ENCODE measurements at places on chromosomes 13 and 19.

- DNase-seq: no peak
Measured at GRCh38 chr13:43444081-43444480, 342.7 kb downstream of the ENOX1 start.

DNA sequence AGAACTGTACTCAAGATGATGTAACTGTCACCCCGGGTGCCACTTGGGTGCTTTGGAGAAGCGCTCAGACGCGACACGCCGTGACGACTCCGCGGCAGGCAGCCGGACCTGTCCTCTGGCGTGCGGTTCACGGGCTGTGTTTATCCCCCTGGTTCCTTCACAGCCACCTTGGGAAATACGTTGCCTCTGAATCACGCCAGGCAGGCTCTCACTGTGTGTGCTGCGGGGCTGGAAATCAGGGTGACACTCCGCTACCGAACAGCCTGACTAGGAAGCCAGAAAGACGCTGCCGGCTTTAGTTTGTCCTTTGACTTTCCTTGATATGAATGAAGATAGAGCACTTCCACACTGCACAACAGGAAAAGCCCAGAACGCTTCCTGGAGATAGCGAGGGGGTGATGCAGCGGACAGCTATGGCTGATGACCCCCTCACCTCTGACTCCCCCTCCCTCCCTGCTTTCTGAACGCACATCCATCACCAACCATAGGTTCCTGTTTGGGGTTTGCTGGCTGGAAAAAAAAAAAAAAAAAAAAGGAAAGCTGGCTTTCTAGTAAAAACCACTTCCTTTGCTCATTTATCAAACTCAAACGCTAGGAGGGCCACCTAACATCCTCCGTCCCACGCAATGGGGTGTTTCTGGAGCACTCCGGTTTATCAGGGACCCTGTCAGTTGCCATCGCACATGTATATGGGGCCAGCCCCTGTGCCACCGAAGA lies 3.7 kb upstream of the GP6 start:
- no peak for DNase-seq

DNA sequence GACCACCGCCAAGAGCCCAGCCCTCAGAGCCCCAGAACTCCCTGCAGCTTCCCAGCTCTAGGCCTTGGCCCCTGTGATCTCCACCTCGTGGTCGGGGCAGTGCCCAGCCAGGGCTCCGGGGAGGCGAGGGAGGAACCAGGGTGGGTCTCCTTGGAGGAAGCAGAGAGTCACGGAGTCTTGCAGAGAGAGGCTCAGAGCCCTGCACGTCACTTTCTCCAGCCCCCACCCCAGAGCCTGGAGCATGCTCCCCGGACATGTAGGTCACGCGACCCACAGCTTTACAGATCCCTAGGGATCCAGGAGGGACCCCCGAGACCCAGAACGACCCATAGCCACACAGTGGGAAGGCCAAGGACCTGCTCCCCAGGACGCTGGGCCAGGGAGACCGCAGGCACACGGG lies 11.9 kb downstream of the GADD45B start:
- DNase-seq: no peak

- peak; percentile 33 for DNase-seq
Measured at GRCh38 chr13:46621792-46622629, 69.0 kb downstream of the LRCH1 start.

DNA sequence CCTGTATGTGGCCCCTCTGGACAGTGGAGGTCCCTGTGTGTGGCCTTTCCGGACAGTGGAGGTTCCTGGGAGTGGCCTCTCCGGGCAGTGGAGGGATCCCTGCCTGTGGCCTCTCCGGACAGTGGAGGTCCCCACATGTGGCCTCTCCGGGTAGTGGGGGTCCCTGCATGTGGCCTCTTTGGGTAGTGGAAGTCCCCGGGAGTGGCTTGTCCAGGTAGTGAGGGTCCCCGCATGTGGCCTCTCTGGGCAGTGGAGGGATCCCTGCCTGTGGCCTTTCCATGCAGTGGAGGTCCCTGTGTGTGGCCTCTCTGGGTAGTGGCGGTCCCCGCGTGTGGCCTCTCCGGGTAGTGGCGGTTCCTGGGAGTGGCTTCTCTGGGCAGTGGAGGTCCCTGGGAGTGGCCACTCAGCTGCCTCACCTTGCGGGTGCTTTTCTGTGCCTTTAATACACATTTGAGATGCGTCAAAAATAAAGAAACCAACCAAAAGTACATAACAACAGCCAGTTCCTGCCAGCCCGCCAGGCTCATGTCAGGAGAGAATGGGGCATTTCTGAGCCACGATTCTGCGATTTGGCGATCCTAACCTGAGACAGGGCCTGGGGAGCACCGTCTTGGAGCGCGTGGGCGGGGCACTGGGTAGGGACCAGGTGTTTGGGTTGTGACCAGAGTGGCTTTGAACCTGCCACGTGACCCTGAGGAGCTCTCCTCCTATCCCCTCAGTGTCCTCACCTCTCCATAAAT lies 194.7 kb downstream of the ZNF536 start:
- no peak for DNase-seq

- DNase-seq: peak; percentile 80
Measured at GRCh38 chr13:101785858-101786257, 333.4 kb downstream of the ITGBL1 start.

DNA sequence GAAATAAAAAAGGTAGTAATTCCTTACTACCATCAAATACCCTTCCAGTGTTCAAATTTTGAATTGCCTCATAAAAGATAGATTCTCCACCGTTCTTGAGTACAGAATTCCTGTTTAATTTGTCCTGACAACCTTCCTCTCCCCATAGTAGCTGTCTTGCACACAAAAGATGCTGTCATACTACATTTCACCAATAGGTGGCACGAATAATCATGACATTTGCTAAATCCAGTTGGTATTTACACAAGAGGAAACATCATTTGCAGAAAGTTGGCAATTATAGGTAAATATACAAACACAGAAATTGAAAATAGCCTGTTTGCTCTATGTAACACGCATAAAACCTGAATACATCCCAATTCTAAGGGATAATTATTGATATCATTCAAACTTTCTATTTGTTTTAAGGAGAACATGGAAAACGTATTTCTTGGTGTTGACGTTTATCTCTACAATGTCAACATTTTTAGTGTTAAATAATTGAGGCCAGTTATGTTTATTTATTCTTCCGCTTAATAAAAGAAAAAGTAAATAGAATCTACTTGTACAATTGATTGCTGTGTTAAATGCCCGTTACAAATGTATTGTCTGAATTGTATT lies 58.3 kb upstream of the CLDN10 start:
- DNase-seq: peak; percentile 20

- DNase-seq: peak; percentile 46
Measured at GRCh38 chr19:49058562-49058961, 1.0 kb upstream of the CGB7 start.

DNA sequence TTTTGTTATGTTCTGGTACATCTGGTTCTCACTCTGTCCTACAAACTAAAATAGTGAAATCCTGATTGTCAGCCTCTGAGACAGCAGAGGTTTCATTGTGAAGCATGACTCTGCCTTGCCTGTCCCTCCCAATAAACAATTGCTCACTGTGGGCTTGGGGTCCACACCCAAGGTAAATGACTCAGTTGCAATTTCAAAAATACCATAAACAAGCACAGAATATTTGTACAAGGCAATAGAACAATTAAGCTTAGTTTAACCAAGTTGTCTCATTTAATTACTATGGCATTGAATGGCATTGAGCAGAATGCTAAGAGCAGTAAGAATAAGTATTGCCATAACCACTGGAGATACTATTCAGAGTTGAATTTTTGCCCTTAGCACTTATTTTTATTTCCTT lies 353.6 kb downstream of the SPRY2 start:
- DNase-seq: no peak

Data from NCI-H524 (cell line).